Stimulated activated CD4-positive, alpha-beta T cell treated with anti-CD3 and anti-CD28 coated beads, Interleukin-1b, Interleukin-23, amount 100 ng/mL, for 1 hour (primary cell): ENCODE measurements at places on chromosomes 7 and 10.

- DNase-seq: no peak
Observed at GRCh38 chr10:60781661-60782060, 3.4 kb downstream of the CDK1 start.

DNA sequence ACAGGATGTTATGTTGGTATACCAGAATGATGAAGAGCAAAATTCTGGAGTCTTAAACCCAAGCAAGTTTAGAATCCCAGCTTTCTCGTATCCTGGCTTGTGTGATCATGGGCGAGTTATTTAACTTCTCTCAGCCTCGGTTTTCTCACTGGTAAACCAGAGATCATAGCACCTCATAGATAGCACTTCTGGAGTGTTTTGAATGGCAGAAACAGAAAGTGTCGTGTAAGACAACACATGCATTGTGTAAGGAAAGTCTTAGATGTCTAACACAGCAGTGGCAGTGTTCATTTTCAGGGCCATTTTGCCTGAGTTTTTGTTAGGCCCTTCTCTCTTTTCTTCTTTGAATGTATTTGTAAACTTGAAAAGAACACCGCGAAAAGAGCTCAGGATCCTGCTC, 465.1 kb downstream of the AUTS2 start:
- no peak for DNase-seq

DNA sequence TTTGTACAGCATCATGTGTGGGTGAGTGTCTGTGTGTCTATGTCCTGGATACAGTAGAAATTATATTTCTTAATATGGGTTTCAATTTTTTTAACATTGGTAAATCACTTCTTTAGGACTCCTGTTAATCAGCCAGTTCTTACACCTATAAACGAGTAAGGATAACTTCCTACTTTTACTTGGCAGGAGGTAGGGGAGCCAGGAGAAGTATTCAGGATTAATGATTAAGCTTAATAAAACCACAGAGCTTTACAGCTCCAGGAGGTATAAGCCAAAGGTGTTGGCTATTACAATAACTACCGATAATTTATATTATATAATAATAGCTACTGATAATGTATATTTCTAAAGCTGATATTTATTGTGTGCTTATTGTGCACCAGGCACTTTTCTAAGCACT, 1.7 kb upstream of the FAM3C start:
- no peak for DNase-seq

DNA sequence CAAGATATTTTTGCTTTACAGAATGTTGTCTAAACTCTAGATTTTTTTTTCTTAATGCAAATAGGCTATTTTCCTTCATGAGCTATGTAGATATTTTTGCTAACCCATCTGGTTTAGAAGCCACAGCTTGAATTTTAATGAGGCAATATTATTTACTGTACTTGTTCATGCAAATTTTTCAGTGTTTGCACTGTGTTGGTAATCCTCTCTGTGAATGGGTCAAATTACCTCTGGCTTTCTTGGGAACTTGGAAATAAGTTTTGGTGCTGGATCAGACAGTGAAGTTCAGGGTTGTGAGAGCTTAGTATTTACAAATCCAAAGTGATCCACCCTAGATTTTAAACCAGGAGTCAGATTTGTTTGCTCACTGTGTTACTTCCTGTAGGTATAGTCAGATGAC, 686.9 kb downstream of the NXPH1 start:
- no peak for DNase-seq

DNA sequence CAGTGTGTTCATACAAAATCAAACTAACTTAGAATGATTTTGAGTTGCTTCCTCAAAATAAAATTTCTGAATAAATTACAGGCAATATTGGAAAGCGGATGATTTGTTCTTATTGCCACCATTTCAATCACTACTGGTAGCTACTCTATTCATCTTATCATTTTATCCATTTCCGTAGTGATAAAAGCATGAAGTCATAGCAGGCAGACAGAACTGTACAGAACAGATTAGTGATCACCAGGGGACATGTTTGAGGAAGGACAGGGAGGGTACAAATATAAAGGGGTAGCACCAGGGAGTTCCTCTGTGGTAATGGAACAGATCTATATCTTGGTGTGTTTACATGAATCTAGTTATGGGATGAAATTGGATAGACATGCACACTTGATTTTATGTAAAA, 138.5 kb downstream of the WNT2 start:
- no peak for DNase-seq

DNA sequence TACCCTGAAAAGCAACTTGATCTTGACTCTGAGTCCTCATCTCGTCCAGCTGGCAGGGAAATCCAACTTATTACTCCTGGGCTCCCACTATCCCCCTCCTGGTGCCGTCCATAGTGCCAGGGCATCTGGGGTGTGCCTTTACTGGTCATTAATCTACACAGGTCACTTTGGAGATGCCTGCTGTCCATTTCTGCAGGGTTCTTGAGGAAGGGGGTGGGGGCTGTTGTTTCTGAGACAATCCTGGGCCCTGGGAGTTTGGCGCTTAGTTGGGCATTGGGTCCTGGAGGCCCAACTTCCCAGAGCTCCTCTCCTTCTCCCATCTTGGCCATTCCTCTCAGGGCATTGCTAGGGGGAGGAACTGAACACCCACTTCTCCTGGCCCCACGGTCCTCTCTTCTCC, 6.0 kb upstream of the TACR2 start:
- DNase-seq: no peak

DNA sequence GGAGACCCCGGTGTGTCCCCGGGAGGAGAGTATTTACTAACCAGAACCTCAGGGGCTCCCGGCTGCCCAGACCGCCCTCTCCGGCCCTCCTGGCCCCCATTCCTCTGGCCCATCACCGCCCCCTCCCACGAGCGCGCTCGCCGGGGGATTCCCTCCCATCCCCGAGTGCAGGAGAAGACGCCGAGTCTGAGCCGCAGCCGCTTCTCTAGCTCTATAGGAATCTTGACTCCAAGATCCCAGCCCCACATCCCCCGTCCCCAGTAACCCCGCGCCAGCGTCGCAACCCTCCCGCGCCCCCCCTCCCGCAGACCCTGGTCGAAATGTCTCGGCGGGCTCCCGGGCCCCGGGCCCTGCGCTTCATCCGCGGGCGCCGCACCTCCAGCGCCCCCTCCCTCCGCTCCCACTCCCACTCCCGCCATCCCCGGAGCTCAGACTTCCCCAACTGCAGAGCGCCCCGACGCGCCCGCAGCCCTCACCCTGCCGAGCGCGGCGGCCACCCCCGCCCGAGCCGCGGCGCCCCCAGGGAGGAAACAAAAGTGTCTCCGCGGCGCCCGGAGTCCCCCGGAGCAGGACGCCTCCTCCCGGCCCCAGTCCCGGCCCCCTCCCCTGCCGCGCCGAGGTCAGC, 541 bp downstream of the ELMO1 start:
- DNase-seq: no peak

DNA sequence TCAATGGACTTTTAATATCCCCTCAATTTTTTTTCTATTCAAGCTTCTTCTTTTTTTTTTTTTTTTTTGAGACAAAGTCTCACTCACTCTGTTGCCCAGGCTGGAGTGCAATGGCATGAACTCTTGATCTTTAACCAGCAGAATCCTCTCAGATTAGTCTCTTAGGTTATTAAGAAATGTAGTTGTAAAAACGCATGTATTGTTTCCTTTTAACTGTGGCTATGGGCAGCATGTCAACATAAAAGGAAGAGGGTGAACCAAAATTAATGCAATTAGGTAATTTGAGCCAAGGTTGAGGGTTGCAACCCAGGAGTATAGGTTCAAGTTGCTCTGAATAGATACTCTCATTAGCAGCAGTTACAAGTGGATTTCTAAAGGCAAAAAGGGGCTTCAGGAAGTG, 4.3 kb upstream of the GSTO1 start:
- no peak for DNase-seq

- DNase-seq: no peak
Observed at GRCh38 chr10:36171953-36172940, 530.2 kb upstream of the FZD8 start.

GRCh38 chr7:27462575-27463270, 200.0 kb downstream of the HIBADH start:
- no peak for DNase-seq

DNA sequence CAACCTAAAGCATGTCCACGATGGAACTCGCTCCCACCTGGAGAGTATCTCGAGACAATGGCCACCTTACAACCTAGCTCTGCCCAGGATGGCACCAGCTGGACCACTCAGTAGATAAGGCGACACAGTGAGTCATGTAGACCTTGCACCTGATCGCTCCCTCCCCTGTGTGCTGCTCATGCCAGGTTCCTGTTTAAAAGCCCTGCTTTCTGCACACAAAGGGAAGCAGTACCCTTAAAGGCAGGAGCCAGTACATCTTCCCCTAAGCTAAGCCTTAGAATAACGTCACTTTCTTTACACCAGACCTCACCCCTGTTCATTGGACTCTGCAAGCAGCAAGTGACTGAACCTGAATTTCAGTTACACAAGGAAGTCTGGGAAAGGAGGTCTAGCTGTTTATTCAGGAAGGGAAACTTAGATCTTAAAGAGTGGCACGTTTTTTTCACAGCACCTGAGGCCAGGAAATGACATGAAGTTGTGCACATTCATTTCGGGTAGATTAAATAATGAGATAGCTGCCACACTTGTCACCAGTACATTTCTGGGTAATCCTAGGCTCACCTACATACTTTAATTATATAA, 117.9 kb downstream of the MTPAP start:
- no peak for DNase-seq

DNA sequence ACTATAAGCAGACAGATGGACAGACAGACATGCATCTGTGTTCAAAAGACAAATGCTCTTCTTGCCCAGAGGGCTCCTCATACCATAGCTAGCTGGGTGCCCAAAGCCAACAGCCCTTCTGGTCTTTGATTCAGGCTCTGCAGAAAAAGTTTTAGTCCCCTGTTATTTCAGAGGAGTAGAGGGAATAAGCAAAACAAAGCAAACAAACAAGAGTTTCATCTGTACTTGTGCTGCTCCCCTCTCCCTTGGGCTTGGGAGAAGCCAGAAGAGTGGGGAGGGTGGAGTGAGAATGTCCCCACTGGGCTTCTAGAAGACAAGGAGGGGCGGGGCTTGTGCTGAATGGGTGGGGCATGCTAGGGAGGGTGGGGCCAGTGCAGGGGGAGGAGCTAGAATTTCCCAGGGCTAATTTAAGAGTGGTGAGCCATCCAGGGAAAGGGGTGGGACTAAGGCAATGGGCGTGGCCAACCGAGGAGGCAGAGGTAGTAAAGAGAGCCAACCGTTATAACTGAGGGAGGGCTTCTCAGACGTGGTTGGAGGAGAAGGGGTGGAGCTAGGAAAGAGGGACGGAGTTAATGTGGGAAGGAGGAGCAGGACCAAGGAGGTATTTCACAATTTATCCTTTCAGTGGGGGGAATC, 101.2 kb upstream of the MGMT start:
- DNase-seq: no peak

DNA sequence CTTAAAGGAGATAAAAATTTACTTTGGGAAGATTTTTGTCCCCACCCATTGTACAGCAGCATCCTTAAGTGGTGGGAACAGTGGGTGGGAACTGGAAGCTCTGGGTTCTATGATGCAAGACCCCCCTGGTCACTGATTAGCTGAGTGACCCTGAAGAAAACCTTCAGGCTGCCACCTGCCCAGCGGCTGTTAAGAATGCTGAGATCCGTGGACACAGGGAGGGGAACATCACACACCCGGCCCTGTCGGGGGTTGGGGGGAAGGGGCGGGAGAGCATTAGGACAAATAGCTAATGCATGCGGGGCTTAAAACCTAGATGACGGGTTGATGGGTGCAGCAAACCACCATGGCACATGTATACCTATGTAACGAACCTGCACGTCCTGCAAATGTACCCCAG, 14.5 kb downstream of the CARD11 start:
- no peak for DNase-seq
